ENCODE measurements at places on chromosomes 2 and 18.

GRCh38 chr18:9429662-9429993 lies 45.7 kb upstream of the RALBP1 start:
- no peak for DNase-seq

GRCh38 chr2:19847486-19847885 lies 54.3 kb downstream of the TTC32 start:
- DNase-seq = no peak

GRCh38 chr2:169584005-169584877 lies at the start of gene PPIG:
TSS of gene PPIG (plus strand) at chr2:169584351. CDS start at chr2:169604042, 19,691 bp downstream.
- DNase-seq = peak; percentile 76

GRCh38 chr2:27102329-27102728 lies 15.8 kb downstream of the KHK start:
- DNase-seq = no peak

DNA sequence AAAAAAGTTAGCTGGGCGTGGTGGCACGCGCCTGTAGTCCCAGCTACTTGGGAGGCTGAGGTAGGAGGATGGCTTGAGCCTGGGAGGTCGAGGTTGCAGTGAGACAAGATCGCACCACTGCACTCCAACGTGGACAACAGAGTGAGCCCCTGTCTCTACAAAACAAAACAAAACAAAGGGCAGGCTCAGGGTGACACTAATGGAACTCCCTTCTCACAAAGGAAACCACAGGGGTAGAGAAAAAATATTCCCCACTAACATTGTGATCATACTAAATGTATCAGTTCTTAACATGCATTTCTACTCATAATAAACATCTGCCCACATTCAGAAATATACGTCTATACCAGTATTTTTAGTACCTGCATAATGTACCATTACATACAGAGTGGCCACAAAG lies 21.1 kb downstream of the STAM2 start:
- no peak for DNase-seq

GRCh38 chr18:48806551-48807261 lies 144.1 kb downstream of the SMAD7 start:
- no peak for DNase-seq

- no peak for DNase-seq
Observed at GRCh38 chr2:142756430-142756829, 121.0 kb upstream of the KYNU start.

- DNase-seq = no peak
Observed at GRCh38 chr18:79961527-79962291, 2.7 kb upstream of the HSBP1L1 start.
